ENCODE measurements at places on chromosomes 11 and 22.

- DNase-seq, result peak; percentile 90
These were observed 258.3 kb downstream of the ETS1 start for GRCh38 chr11:128328955-128329551.

GRCh38 chr11:133600306-133600705 is 68.0 kb upstream of the OPCML start:
- DNase-seq, result no peak

DNA sequence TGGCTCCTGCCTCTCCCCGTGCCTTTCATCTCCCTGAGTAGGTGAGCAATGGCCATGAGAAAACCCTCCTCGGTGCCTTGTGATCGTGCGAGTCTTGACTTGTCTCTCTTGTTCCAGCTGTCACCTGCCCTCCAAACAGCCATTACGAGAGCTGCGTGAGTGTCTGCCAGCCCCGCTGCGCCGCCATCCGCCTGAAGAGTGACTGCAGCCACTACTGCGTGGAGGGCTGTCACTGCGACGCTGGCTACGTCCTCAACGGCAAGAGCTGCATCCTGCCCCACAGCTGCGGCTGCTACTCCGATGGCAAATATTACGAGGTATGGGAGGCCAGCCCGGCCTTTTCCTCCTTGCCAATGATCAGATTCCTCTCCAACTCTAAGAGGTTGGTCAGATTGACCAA is 51.7 kb downstream of the TECTA start:
- no peak for DNase-seq

DNA sequence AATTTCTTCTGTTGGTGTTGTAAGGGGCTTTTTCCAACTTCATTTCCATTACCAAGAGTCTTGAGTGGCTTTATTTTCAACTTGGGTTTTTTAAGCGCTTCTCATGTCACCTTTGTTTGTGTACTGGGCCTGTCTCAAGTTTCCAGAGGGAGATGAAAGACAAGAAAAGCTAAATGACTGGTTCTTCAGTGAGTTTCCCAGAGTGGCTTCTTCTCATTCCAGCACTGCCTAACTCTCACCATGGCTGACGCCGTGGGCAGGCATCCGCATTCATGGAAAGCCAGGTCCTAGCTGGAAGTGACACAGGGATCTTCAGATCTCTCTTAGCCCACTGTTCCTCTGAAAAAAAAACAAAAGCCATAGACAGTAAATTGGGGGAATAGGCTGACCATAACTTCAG is 28.6 kb downstream of the MARK2 start:
- no peak for DNase-seq

DNA sequence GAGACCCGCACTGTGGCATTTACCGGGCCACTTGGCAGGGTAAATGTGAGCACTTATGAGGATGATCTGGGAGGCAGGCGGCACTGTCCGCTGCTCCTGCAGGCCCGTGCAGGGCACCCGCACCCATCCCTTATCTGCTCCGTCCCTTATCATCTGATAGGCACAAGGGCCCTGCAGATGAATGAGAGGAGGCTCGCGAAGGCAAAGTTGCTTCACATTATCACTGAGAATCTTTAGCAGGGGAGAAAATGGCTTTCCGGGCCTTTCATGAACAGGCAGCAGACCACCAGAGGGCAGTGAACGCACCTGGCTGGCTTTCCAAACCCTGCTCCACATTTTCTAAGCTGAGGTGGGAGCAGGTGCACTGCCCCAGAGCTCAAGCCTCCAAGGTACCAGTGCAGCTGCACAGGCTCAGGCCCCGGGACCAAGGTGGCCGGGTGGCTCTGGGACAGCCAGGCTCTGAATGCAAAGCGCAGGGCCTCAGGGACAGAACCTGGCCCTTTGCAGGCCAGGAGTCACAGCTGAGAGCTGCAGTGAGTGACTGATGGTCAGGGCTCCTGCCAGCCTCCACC is 165.6 kb downstream of the SHANK2 start:
- peak; percentile 11 for DNase-seq

DNA sequence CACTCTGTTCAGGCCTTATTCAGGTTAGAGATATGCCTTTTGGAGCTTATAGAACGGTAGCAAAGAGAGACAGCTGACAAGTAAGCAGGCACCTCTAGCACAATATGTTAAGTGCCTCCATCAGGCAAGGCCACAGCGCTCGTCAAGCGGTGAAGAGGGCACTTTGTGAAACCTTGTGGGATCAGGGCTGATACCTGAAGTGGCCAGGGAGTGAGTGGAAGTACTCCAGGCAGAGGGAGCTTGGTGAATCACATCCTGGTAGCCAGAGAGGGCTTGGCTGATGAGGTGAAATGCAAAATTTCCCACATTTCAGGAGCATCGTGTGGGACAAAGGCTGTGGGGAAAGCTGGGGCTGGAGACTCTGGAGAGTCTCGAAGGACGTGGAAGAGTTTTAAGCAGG is 87.4 kb downstream of the PKNOX2 start:
- no peak for DNase-seq

GRCh38 chr11:67415501-67416304 is at the start of gene CARNS1:
CARNS1 (plus strand) TSS chr11:67415678; CDS start chr11:67416200, 522 bp downstream.
- DNase-seq, result no peak

GRCh38 chr11:11620173-11620920 is 1.5 kb downstream of the GALNT18 start:
- DNase-seq, result no peak

GRCh38 chr11:75035256-75035655 is 46.5 kb downstream of the NEU3 start:
- no peak for DNase-seq

- DNase-seq, result no peak
These were observed 16.2 kb upstream of the EIF4G2 start for GRCh38 chr11:10824888-10825287.

DNA sequence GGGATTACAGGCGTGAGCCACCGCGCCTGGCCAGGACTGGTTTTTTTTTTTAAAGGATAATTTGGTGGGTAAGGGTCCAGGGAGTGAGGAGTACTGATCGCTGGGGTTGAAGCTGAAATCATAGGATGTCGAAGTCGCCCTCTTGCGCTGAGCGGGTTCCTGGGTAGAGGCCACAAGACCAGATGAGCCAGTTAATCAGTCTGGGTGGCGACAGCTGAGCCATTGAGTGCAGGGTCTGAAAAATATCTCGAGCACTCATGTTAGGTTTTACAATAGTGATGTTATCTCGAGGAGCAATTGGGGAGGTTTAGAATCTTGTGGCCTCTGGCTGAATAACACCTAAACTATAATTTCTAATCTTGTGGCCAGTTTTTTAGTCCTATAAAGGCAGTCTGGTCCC is 7.8 kb downstream of the APOL5 start:
- DNase-seq, result no peak

GRCh38 chr11:17603056-17603825 is 56.2 kb downstream of the OTOG start:
- DNase-seq, result no peak

- DNase-seq, result no peak
These were observed 550.6 kb downstream of the SOX6 start for GRCh38 chr11:15805726-15806125.

DNA sequence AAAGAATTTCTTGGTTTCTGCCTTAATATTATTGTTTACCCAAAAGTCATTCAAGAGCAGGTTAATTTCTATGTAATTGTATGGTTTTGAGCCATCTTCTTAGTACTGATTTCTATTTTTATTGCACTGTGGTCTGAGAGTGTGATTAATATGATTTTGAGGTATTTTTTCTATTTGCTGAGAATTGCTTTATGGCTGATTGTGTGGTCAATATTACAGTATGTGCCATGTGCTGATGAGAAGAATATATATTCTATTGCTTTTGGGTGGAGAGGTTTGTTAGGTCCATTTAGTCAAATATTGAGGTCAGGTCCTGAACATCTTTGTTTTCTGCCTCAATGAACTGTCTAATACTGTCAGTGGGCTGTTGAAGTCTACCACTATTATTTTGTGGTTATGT is 20.7 kb upstream of the RAB38 start:
- no peak for DNase-seq

- no peak for DNase-seq
These were observed 96.5 kb upstream of the NCAM1 start for GRCh38 chr11:112864672-112865071.

GRCh38 chr22:39017596-39018365 is 3.1 kb upstream of the APOBEC3D start:
- no peak for DNase-seq

DNA sequence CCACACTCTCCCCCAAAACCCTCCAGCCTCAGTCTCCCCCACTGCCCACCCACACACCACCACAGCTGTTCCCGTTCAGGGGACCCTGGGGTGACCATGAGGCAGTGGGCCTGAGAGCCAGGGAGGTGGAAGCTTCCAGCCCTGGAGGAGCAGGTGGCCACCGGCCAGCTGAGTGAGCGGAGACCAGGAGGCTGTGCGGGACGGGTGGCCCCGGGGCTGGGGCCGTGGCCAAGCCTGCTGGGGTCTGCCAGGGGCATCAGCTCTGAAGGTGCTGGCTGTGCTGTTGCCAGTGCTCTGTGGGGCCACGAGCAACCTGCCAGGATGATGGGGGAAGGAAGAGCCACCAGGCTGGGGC is 26.0 kb downstream of the OSBPL5 start:
- DNase-seq, result no peak

GRCh38 chr11:441418-442274 is at the start of gene ANO9:
ANO9 (minus strand) TSS chr11:442011; CDS start chr11:441926, 85 bp downstream.
- no peak for DNase-seq

DNA sequence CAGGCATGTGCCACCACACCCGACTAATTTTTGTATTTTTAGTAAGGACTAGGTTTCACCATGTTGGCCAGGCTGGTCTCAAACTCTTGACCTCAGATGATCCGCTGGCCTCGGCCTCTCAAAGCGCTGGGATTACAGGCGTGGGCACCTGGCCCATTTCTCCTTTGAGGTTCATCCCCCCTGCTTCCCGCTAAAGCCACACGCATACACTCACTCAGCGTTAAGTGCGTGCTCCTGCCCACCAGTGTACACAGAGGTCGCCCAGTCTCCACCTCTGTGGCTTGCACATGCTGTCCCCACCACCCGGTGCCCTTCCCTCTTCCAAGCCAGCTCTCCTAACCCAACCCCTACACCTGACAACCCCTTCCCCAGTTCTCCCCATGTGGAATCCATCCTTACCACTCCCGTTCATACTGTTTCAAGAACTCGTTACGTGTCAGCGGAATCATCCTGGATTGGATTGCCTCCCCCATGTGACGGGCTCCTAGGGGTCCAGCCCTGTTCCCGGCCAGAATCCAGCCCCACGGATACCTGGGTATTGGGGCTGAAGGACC is 15.7 kb upstream of the CYTH4 start:
- DNase-seq, result no peak

DNA sequence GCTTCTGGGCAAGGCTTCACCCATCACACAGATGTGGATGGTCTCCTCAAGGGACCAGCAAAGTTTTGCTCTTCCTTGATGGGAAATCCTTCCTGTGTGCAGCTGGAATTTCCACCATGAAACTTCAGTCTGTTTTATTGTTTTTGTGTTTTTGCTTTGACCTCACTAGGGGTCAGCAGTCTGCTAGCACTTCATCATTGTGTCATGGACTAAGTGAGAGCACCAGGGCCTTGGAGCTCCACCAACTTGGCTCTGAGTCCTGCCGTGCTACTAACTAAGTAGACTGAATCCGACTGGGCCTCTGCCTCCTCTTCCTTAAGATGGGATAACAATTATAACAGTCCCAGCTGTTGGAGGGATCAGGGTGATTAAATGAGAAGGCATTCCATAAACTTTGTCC is 305.8 kb upstream of the NCAM1 start:
- peak; percentile 81 for DNase-seq

DNA sequence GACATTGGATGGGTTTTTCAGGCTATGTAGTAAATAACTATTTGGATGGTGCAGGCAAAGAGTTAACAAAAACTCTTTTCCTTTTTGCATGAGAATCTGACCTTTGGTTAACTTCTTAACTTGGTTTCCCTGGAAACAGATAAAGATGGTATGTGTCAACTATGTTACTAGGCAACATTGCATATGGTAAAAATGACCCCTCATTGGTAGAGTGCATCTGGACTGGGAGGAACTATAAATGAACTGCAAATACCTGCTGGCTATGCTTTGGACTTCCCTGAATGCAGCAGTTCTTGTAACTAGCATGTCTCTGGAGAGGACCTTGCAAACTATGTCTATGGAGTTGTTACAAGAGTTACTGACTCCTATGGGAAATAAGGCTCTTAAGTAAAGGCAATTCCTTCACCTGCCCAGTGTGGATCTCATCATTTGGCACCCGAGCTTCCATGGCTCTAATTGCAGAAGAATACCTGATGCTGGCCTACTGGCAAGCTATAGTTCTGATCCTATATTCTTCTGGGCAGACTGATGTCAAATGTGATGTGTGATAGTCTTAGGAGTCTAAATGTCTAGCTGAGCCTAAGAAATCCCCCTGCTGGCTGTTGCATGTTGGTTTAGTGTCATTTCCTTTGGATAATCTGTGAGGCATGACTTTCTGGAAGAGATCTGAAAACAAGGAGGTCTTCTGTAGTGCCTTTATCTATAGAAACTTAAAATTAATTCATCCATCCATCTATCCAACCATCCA is 126.7 kb upstream of the MTMR2 start:
- peak; percentile 89 for DNase-seq

- no peak for DNase-seq
These were observed 105.0 kb downstream of the DBX1 start for GRCh38 chr11:20055312-20055711.

DNA sequence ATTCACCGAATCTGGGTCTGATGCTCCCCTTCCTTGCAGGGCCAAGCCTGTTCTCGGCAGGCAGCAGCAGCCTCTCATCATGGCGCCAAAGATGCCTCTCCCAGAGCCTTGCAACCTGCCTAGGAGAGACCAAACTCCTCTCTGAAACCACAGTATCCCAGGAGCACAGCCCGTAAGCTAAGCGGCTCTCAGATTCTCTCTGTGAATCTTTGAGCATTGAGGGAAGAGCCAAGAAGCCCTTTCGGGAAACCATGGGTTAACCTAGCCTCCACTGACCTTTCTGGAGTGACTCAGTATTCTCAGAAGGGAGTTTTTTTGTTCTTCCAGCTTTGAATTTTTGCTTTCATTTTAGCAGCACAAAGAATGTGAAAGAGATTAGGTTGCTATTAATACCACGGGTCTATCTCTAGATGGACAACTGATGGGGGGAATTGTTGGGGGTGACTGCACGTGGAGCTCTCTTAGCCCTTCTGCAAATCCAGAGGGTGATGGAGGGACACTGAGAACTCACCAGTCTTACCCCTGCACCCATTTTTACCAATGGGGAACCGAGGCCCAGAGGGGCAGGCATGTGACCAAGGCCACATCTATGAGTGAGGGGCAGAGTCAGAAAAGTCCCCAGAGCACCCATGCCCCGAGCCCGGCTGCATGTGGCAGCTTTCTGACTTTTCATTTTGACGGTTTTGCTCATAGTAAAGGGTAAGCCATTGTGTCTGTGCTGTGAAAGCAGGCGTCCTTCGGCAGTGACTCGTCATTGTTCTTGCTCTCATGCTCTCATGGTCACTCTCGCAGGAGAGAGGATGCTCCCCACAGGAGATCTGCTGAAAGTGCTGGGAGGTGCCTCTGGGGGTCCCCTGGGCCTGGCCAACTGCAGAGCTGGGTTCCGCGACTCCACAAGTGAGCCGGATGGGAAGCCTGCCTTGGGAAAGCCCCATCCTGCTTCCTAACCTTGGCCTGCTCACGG is 36.0 kb downstream of the IRAG1 start:
- peak; percentile 75 for DNase-seq

GRCh38 chr11:27563201-27563600 is 56.6 kb upstream of the LIN7C start:
- DNase-seq, result peak; percentile 51

- DNase-seq, result peak; percentile 67
These were observed 21.7 kb downstream of the WNT11 start for GRCh38 chr11:76184551-76184993.

GRCh38 chr22:45518580-45518991 is 15.9 kb downstream of the FBLN1 start:
- peak; percentile 27 for DNase-seq

- no peak for DNase-seq
These were observed 74.9 kb downstream of the DSCAML1 start for GRCh38 chr11:117722082-117722481.

GRCh38 chr22:30572840-30573593 is 1.4 kb downstream of the GAL3ST1 start:
- DNase-seq, result no peak
